ENCODE measurements at places on chromosomes 5 and 9.

GRCh38 chr5:175671013-175671412 is 13.1 kb downstream of the HRH2 start:
- H3K4me1 ChIP-seq = peaks cover 7% of the 10 kb centered on the region
- no peaks in the 10 kb centered on the region for H3K27me3 ChIP-seq
- H3K36me3 ChIP-seq = no peaks in the 10 kb centered on the region
- no peak for DNase-seq
- H3K4me3 ChIP-seq = no peak overlapping the region

DNA sequence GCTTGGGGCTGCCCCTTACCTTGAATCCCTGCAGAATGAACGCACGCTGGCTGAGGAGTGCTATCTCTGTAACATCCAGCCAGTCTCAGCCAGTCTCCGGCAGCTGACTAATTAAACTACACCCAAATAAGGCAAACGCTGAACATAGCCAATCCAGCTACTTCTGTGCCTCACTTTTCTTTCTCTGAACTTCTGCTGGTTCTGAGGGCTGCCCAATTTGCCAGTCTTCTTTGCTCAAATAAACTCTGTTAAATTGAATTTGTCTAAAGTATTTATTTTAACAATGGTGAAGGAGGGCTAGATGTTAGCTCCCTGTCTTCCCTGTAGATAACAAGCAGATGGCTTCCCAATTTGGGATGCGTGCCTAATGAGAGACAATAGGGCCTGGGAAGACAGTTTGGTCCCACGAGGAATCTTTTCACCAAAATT is 154.0 kb upstream of the NFIL3 start:
- no peak overlapping the region for H3K4me3 ChIP-seq
- DNase-seq = no peak
- H3K27me3 ChIP-seq = no peaks in the 10 kb centered on the region
- no peaks in the 10 kb centered on the region for H3K4me1 ChIP-seq

GRCh38 chr5:592158-592557 is 20.0 kb upstream of the CEP72 start:
- DNase-seq = no peak
- H3K36me3 ChIP-seq = no peaks in the 10 kb centered on the region
- no peak overlapping the region for H3K27ac ChIP-seq

DNA sequence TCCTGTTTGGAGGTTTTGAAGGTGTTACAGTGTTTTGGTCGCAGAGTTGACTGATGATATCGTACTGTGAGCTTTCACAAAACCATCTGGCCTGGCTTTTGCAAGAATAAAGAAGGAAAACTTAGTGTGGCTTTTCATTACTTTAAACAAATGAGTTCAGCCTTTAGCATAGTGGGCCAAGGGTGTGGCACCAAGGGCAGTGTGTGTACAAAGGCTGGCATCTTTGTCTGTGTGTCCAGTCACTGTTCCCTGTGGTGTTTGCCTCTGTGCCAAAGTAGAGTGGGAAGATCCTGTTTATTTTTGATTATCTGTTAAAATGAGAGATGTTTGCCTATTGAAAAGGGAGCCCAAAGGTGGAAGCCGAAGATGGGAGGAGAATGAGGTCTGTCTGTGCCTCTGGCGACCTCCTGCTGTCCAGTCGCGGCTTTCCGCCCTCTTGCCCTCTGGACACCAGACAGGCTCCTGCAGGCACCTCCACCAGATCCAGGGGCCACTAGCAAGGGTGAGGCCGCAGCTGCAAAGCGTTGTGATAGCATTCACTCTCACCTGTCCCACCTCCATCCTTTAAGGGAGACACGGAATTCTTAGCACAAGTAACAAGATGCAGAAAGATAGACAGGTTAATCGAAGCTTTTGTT is 113.7 kb downstream of the TRIO start:
- H3K4me1 ChIP-seq = no peaks in the 10 kb centered on the region
- no peak overlapping the region for H3K27ac ChIP-seq
- no peaks in the 10 kb centered on the region for H3K27me3 ChIP-seq
- no peak overlapping the region for H3K4me3 ChIP-seq

GRCh38 chr9:14247577-14247976 is 66.4 kb downstream of the NFIB start:
- H3K4me3 ChIP-seq = no peak overlapping the region
- H3K27ac ChIP-seq = no peak overlapping the region
- no peak for DNase-seq
- H3K36me3 ChIP-seq = no peaks in the 10 kb centered on the region

DNA sequence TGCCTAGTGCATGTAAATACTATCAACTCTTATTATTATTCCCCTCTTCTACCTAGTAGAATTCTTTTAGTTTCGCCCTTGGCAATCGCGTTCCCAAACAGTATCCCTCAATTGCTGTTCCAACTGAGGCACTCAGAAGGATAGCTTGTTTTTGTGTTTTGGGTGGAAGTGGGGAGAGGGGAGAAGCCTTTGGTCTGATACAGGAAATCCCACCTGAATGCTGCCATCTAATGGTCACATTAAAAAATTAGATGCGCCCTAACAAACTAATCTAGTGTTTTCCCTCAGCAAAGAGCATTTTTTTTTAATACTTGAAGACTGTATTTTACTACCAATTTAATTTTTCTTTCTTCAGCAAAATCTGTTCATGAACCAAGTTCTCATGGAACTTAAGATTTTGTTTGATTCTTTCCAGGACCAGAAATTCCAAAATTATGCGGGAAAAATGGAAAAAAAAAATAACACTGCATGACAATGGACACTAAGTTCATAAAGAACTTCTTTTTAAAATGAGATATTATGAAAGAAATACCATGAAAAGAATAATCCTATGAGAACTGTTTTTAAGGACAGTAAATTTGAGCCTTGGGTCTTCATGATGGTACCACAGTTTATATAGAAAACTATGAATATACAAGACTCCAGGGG is 22.2 kb upstream of the GLDC start:
- no peak overlapping the region for H3K27ac ChIP-seq
- peaks cover 12% of the 10 kb centered on the region for H3K4me1 ChIP-seq
- H3K4me3 ChIP-seq = no peak overlapping the region
- DNase-seq = no peak
- no peaks in the 10 kb centered on the region for H3K36me3 ChIP-seq
- no peaks in the 10 kb centered on the region for H3K27me3 ChIP-seq

DNA sequence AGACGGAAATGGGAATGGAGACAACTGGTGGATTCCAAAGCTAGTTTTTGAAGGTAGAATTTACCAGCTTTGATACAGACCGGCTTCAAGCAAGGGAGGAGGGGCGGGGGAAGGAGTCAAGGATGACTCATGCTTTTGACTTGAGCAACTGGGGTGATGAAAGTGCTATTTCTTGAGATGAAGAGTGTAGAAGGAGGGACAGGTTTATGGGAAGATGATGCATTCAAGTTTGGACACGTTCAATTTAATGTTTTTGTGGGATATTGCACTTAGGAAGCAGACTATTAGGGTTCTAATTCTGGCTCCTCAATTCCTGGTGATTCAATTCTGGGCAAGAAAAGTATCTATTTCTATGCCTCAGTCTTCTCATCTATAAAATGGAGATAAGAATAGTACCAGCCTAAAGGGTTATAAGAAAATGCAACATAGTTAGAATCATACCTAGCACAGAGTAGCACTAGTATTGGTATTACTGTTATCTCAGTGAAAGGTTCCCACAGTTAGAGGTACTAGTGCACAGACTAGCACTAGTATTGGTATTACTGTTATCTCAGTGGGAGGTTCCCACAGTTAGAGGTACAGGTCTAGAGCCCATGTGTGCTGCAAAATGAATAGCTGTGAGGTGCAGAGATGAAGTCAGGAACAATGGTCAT is 4.6 kb downstream of the NIPAL4 start:
- no peaks in the 10 kb centered on the region for H3K36me3 ChIP-seq
- H3K4me1 ChIP-seq = peaks cover 8% of the 10 kb centered on the region
- DNase-seq = no peak
- H3K27ac ChIP-seq = no peak overlapping the region
- no peak overlapping the region for H3K4me3 ChIP-seq
- H3K27me3 ChIP-seq = no peaks in the 10 kb centered on the region

- no peaks in the 10 kb centered on the region for H3K4me1 ChIP-seq
- no peaks in the 10 kb centered on the region for H3K27me3 ChIP-seq
- H3K27ac ChIP-seq = no peak overlapping the region
These were observed 127.1 kb downstream of the MRPS30 start for GRCh38 chr5:44935871-44936270.

DNA sequence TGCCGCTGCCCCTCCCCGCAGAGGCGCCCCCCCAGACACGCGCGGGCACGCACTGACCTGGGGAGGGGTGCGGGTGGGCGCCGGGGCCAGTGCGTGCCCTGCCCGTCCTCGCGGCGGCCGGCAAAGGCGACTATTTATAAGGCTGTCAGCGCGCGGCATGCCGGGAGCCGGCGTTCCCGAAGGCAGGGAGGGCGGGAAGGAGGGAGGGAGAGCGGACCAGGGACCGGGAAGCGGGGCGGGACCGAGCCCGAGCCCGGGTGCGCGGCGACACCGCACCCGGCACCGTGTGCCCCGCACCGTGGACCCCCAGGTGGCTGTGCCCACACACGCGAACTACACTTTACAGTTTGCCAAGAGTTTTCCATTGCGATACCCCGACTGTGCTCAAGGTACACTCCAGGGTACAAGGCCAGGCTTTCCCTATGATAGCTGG is at the start of gene AK1:
Gene AK1, minus strand, starts transcription at position 110 of the 433 bp plus-strand sequence. CDS start 3,058 bp downstream, outside the sequence.
- no peaks in the 10 kb centered on the region for H3K36me3 ChIP-seq
- no peaks in the 10 kb centered on the region for H3K27me3 ChIP-seq
- H3K27ac ChIP-seq = peak within 1 kb of the TSS; percentile 51
- H3K4me3 ChIP-seq = peak within 1 kb of the TSS; percentile 34
- DNase-seq = peak; percentile 82
- H3K4me1 ChIP-seq = peaks cover 45% of the 10 kb centered on the region

DNA sequence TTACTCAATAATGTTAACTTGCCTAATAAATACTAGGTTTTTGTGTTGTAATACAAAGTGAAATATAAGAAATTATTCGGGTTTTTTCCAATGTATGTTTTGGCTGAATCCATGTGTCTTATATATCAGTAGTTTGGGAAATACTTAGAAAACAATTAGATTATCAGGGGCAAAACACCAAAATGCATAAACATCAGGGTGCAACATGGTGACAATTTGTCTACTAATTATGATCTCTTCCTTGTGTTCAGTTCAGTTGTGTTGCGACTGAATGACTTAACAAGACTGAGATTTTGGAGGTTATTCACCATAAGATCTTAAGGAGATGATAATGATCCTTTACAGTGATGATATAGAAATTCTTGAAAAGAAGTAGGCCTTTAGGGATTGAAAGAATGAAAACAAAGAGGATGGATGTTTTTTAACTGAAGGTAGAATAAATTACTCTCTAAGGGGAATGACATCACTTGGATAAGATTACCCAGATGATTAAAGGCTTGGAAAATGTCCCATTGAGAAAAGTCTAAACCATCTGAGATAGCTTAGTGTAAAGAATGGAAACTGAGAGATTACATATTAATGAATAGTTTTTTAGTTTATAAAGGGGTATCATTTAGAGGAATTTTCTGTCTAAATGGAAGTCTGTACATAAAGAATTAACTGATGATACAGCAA is 415.8 kb downstream of the SPATA31D1 start:
- no peak overlapping the region for H3K4me3 ChIP-seq
- H3K27ac ChIP-seq = no peak overlapping the region

DNA sequence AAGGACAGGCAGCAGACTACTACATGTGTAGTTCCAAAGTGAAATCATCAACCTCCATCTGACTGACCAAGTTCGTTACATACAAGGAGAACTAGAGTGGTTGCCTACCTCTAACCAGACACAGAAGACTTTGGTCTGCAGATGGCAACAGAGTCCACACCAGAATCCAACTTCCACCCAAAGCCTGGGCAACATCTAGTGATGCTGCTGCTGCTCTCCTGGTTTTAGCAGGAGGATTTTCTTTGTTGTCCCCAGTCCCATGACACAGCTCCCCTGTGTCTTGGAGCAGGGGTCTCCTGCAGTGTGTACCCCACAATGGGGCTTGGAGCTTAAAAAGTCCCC is 46.4 kb upstream of the APC start:
- H3K27ac ChIP-seq = no peak overlapping the region
- H3K36me3 ChIP-seq = no peaks in the 10 kb centered on the region
- no peaks in the 10 kb centered on the region for H3K27me3 ChIP-seq
- no peaks in the 10 kb centered on the region for H3K4me1 ChIP-seq
- no peak for DNase-seq

DNA sequence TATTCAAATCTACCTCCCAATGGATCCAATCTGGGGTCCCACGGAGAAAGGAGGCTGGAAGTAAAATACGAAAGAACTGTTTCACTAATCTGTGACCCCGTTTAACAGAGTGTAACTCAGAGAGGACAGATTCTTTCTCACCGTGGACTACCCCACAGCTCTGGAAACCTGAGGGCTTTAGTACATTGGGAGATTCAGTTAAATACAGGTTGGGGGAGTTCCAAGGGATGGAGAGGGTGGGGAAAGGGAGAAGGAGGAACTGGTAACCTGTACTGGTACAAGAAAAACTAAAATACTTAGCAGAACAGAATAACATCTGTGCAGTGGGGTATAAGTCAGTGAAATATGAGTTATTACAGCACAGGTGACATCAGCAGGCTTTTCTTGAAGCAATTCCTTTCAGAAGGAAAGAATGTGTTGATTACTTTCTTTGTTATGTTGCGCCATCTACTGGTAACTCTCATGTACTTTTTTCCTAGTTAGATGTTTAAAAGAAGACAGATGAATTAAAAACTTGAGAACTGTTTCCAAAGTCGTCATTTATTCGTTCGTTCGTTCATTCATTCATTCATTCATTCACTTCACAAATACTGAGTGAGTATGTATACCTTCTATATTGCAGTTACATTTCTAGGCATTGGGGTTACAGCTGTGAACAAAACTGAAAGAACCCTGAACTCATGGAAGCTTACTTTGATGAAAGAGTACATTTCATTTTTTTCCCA is 30.0 kb upstream of the STOM start:
- no peaks in the 10 kb centered on the region for H3K27me3 ChIP-seq
- no peak overlapping the region for H3K27ac ChIP-seq
- no peak overlapping the region for H3K4me3 ChIP-seq
- no peaks in the 10 kb centered on the region for H3K4me1 ChIP-seq
- DNase-seq = peak; percentile 13

DNA sequence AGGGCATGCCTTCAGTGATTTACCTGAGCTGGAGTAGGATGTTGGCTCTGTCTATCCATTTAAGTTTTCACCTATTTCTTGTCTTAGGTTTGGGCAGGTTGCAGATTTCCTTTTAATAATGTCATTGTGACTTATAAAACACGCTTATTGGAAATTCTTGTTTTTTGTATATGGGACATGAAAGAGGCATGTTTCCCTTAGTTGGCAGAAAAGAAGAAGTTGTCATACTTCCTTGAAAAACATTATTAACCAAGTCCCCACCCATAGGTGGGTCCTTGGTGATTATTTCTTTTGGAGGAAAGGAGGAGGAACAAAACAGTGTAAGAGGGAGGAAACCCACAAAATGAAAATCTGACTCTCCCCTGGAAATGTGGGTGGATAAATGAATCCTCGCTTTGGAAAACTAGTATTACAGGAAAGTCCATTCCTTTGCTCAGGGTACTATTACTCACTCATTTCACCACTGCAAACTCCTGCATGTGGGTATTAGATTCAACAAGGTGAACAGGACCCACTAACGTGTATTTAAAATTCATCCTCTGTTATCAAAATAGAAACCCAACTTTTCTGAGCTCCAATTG is 9.3 kb downstream of the CER1 start:
- DNase-seq = no peak
- no peaks in the 10 kb centered on the region for H3K4me1 ChIP-seq
- no peaks in the 10 kb centered on the region for H3K27me3 ChIP-seq

- no peaks in the 10 kb centered on the region for H3K27me3 ChIP-seq
- no peaks in the 10 kb centered on the region for H3K36me3 ChIP-seq
- no peak for DNase-seq
- H3K4me3 ChIP-seq = no peak overlapping the region
These were observed 49.3 kb upstream of the GNA14 start for GRCh38 chr9:77697238-77697984.

All from body of pancreas (tissue), 4 donors.